ENCODE measurements at places on chromosomes 16 and 17. TPM values are rescaled to one million over a fixed set of nuclear protein-coding genes. Genes with fewer than 3 reads are reported as not detected.

Gene OR3A3
- not detected for total RNA-seq

Gene ACOX1
- total RNA-seq = 176 TPM

Gene ATP2A1
- 0.36 TPM for total RNA-seq

Gene RNF43
- not detected for total RNA-seq

Gene HAS3
- 1.8 TPM for total RNA-seq

Gene EPOP
- total RNA-seq = 0.38 TPM

Gene SLC5A11
- total RNA-seq = 0.28 TPM

Gene RNF112
- total RNA-seq = 3.0 TPM

Gene MYO18A
- total RNA-seq = 44.3 TPM

Gene SLC6A4
- total RNA-seq = 1.3 TPM

Gene CDH13
- 30.6 TPM for total RNA-seq

Gene RNF222
- not detected for total RNA-seq

Gene ZNF624
- total RNA-seq = 3.0 TPM

Gene CCDC144A
- 2.8 TPM for total RNA-seq

Gene OTOP3
- not detected for total RNA-seq

Gene C17orf100
- total RNA-seq = 0.60 TPM

Gene KRT9
- total RNA-seq = not detected

Gene CES5A
- total RNA-seq = not detected

Gene HEATR9
- total RNA-seq = not detected

Gene INTS2
- total RNA-seq = 10.9 TPM

Gene CCR7
- total RNA-seq = 0.37 TPM

Gene INO80E
- 29.4 TPM for total RNA-seq

Gene C16orf92
- total RNA-seq = not detected

Gene MNT
- total RNA-seq = 11.9 TPM

Gene CSH2
- not detected for total RNA-seq

Gene PPM1E
- 0.46 TPM for total RNA-seq

Gene MRPL27
- total RNA-seq = 52.5 TPM

Gene GAST
- total RNA-seq = not detected

Gene G6PC1
- not detected for total RNA-seq

Gene KRT28
- not detected for total RNA-seq

Gene RCVRN
- total RNA-seq = 0.63 TPM

Gene COQ7
- 11.9 TPM for total RNA-seq

Gene KCNAB3
- total RNA-seq = 2.9 TPM

Gene PNPO
- total RNA-seq = 27.1 TPM

Gene SMIM5
- total RNA-seq = 0.31 TPM

Gene DGKE
- total RNA-seq = 19.4 TPM

Gene NDE1
- 11.9 TPM for total RNA-seq

Gene PABPN1L
- total RNA-seq = not detected

Gene TBC1D3L
- 10.8 TPM for total RNA-seq

Gene SHISA6
- total RNA-seq = 8.8 TPM

Gene RBFOX1
- 1.1 TPM for total RNA-seq

Gene CFAP52
- total RNA-seq = 0.19 TPM

Gene TSPAN10
- not detected for total RNA-seq

All from omental fat pad (tissue), 4 donors.